ENCODE measurements at places on chromosomes 11 and 22.
A peak's percentile ranks its signal among the peaks of the same experiment; 100 is the strongest.

DNA sequence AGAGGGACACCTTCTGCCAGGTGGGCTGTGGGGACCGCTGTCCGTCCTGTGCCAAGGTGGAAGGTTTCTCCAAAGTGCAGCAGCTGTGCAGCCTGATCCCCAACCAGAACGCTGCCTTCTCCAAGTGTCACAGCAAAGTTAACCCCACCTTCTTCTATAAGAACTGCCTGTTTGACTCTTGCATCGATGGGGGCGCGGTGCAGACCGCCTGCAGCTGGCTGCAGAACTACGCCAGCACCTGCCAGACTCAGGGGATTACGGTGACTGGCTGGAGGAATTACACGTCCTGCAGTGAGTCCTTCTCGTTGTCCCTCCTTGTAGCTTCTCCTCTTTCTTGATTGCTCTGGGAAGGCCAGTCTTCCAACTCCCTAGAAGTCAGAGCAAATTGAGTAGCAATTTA lies 44.8 kb downstream of the TECTA start:
- no peak for DNase-seq

- no peak for DNase-seq
Measured at GRCh38 chr22:30398685-30399680, 2.2 kb downstream of the SEC14L2 start.

- no peak for DNase-seq
Measured at GRCh38 chr11:133925756-133926155, 31.0 kb downstream of the IGSF9B start.

GRCh38 chr22:33605666-33606065 lies 314.6 kb downstream of the LARGE1 start:
- no peak for DNase-seq

GRCh38 chr22:30816413-30816812 lies 121.7 kb downstream of the OSBP2 start:
- no peak for DNase-seq

- DNase-seq: no peak
Measured at GRCh38 chr11:45225277-45225676, 60.9 kb downstream of the SYT13 start.

- DNase-seq: no peak
Measured at GRCh38 chr11:30949838-30950237, 363.7 kb upstream of the MPPED2 start.

GRCh38 chr11:61054927-61055562 lies 47.2 kb upstream of the CD5 start:
- DNase-seq: no peak

DNA sequence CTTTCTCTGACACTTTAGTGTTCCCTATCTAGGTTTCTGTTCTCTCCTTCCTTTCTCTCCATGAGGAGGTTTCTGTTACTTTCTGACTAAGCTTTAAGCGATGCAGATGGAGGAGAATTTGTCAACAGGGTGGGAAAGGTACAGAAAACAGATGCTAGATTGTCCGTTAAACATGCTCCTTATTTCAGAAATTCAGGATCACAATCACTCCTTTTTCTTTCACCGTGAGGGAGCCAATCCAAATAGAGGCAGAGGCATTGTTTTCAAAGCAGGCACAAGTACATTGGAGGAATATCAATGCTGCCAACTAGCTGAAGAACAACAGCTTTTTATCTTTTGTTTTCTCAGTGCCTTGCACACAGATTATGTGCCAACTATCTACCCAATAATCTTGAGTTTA lies 215.7 kb upstream of the FOLH1 start:
- DNase-seq: no peak

- no peak for DNase-seq
Measured at GRCh38 chr11:2187280-2187707, 15.7 kb upstream of the TH start.

GRCh38 chr11:122717264-122717867 lies 61.8 kb downstream of the UBASH3B start:
- no peak for DNase-seq

DNA sequence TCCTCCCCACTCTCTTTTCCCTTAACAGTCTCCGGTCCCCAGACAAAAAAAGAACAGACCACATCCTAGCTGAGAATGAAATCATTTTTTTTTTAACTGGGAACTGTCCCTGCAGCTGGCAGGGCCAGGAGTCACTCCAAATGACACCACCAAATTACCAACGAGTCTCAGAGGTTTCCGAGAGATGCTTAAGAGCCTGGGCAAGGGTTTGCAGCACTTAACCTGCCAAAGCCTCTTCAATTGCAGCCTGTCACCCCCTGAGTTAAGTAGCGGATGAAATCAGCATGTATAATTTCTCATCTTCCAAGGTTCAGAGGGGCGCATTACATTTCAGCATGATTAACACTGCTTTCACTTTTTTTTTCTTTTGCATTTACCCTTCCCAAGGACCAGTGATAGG lies 71.8 kb downstream of the TENM4 start:
- peak; percentile 76 for DNase-seq

- no peak for DNase-seq
Measured at GRCh38 chr22:43396321-43396933, 15.4 kb upstream of the MPPED1 start.

DNA sequence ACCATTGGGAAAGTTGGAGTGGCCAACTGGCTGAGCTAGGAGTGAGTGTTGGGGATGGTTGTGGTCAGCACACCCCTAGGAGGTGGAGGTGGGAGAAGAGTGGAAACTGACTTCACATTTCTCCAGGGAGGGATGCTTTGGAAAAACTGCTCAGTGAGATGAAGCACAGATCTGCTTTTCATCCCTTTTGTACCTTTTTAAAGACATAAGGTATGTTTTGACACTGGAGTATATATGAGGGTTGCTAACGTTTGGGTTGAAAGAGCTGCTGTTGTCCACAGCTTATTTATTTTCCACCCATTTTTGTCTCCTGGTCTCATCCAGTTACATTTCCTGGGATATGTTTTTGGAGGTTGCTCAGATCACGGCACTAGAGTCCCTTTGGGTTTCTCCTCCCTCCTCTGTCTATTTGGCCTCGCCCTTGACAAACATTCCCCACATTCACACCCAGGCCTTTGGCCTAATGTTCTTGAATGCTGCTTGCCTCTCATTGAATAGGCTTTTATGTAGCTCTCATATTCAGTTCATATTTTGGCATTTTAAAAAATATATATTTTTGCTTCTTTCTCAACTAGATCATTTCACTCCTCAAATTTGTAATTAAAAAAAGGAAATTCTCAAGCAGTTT lies 8.3 kb downstream of the SREBF2 start:
- no peak for DNase-seq

GRCh38 chr11:5690216-5690615 lies 626 bp downstream of the TRIM22 start:
- DNase-seq: no peak

GRCh38 chr22:31393893-31394292 lies 5.5 kb upstream of the DRG1 start:
- DNase-seq: no peak

DNA sequence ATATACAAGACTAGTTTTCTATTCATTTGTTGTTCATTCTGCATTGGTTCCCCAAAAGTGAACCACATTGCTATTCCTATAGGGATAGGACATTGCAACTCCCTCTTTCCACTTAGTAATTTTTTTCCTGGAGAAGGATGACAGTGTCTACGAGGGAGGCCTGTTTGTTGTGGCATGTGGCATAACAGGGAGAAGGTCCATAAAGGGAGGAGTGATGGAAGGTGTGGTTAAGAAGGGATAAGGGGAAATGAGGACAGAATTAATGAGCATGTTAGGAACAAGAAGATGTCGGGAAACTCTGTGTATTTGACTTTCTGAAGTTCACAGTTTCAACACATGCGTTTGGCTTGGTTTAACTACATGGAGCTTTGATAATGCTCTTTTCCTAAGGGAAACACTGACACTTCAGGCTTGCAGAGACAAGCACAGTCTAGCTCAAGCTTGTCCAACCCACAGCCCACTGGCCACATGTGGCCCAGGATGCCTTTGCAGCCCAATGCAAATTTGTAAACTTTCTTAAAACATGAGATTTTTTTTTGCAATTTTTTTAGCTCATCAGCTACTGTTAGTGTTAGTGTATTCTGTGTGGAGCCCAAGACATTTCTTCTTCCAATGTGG lies 149.7 kb downstream of the TRPC6 start:
- DNase-seq: no peak

- no peak for DNase-seq
Measured at GRCh38 chr11:62545437-62546243, 966 bp downstream of the AHNAK start.

Measured in NCI-H524 (cell line).